ENCODE measurements at places on chromosomes 1 and 21.

DNA sequence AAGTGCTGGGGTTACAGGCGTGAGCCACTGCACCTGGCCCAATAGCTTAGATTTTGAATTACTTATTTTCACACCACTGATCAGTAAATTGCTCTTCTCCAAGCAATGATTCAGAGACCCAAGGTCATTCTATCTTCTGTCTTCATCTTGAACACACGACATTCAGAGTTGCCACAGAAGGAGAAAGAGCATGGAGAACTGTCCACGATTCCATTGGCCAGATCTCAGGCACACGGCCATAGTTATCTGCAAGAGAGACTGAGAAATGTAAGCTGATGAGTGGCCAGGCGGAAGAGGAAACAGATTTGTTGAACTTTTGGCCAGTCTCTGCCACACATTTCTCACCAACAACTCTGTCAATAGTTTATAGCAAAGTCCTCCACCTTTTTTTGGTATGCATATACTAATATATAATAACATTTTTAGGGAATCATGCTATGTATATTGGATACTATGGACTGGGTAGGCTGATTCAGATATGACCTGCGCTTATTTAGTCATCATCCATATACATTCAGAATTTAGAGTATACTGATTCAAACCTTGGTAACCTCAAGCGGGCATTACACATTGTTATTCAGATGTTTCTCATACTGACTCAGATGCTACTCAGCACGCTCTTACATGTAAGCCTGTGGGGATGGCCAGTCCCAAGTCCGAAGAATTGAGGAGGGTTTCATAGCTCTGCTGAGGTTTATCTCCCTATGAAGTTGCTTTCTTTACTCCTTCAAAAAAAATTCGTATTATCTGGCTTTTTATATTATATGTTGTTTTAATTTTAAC, 25.5 kb upstream of the CAP1 start:
- no peak for DNase-seq

DNA sequence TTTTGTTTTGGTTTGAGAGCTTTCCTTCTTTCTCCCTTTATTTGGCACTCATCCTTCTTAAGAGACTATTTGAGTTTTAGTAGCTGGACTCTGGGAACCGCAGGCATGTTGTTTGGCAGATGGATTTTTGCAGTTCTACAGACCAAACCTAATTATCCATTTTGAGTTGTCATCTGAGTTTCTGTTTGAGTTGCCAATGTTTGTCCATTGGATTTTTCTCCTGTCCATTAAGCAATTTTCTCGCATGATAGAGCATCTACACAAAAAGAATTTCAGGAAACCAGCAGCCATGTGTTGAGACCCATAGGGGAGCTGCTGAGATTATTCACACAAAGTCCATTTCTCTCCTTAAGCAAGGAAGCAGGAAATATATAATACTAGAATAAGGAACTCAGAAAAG, 17.2 kb upstream of the CXADR start:
- no peak for DNase-seq

DNA sequence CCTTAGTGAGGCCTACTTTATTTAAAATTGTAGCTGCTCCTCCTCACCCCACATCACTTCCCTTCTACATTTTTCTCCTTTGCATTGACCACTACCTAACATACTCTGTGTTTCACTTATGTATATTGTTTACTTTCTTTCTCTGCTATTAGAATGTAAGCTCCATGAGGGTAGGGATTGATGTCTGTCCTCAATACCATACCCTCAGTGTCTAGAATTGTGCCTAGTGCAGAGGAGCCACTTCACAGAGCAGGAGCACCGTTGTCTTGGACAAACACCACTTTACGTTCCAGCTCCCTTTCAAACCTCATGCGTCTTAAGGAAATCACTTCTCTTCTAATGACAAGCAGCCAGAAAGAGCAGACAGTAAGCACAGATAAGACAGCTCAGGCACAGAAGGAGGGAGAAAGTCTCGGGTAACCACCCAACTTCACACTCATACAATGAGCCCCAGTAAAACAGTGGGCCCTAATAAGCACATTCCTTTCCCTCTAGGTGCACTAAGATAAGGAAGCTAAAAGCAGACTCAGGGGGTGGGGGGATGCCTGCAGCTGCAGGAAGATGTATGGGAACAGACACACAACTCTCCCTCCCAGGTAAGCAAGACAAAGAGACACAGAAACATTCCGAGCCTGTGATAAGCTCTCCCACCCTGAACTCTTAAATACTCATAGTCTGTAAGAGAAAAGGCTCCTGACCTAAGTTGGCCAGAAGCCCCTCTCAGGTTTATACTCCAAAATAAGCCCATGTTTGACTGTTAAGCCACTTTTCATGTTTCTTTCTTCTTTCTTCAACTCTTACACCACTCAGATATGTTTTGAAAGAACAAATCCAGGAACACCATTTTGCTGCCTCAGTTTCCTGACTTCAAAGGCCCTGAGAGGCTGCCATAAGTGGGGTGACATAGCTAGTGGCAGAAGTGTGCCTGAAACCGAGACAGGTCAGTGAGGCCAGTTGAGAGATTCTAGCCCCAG, 7.1 kb upstream of the PLEKHM2 start:
- no peak for DNase-seq

GRCh38 chr1:109263597-109264378, 14.4 kb downstream of the CELSR2 start:
- DNase-seq: peak; percentile 71

DNA sequence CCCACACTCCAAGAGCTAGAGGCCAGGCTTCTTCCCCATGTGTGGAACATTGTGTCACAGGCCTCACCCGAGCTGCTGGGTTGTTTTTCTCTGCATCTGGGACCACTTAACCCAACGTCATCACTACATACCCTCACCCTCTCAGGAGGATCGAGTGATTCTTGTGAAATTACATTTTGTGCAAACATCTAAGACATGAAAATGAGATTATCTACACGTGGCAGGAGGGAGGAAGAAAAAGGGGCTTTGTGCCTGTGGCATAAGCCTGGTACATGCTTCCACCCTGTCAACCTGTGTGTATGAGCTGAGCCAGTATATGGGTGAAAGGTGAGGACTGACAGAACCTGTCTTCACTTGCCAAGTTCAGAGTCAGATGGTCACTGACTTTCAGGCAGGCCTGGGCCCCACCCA, 1.6 kb downstream of the CPT2 start:
- no peak for DNase-seq

DNA sequence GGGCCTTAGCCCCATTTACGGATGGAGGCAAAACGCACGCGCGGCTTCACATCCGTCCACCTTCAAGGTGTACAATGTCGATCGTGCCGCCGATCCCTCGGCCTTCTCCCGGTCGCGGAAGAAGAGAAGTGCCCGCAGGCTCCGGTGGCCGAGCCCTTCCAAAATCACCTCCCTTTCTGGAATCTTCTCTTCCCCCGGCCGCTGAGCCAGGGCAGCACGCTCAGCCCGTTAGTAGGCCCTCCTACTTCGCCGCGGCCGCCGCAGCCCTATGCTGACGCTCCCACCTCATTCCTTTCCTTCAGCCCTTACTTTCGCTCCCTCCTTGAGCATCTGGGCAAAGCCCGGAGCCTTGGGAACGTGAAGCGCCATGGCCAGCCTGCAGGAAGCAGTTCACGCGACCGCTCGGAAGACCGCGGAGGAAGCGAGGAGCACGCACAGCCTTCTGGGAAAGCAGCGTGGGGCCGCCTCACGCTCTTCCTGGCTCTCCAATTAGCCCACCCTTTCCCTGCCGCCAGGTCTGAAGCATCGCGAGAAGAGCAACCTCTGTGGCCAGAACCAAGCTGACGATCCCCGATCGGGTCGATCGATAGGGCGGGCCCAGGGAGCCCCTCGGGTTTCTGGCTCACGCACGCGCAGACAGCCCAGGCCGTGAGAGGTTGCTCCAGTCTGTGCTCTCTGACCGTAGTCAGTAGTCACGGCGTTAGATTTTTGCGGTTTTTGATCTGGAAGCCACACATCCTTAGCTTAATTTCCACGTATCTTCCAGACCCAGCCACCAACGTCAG, at the start of gene CCT8:
Gene CCT8, minus strand, starts transcription at position 427 of the 785 bp plus-strand sequence. Its CDS starts 58 bp downstream, at position 369.
- peak; percentile 99 for DNase-seq

DNA sequence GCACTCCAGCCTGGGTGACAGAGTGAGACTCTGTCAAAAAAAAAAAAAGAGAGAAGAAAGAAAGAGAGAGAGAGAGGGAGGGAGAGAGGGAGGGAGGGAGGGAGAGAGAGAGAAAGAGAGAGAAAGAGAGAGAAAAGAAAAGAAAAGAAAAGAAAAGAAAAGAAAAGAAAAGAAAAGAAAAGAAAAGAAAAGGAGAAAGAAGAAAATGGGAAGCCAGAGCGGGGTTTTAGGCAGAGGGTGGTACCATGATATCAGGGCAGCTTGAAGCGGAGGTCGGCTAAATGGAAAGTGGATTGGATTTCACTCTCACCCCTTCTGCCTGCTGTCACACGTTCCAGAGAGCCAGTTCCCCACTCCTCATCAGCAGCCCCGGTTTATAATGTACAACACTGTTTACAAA, 1.9 kb downstream of the TMCO4 start:
- DNase-seq: no peak

DNA sequence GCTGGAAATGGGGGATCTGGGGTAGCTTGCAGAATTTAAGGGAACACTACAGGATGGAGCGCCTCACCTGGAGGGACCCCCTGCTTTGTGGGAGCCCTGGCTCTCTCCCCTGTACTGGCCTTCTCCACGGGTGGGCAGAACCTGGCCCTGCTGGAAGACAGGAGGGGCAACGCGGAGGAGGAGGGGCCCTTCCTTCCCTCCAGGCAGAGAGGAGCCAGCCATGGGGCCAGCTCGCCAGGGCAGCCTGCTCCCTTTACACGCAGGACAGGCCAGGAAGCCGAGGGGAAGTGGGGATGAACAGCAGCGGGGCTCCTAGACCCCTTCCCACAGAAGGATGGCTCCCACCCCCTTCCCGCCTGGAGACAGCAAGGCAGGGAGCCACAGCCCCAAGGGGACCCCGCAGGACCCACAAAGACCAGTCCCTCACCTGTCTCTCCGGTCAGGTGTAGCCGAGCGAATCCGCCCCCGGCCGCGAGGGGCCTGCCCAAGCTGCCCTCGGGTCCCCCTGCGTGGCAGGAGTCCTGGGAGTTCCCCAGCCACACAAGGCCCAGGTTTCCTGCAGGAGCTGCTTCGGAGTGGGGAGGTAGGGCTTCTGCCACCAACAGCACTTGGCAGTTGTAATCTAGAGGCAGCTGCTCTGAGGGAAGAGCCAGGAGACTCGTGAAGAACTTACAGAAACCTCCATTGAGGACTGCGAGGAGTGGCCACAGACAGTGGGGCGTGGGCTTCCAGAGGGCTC, 1.6 kb upstream of the SLC19A1 start:
- no peak for DNase-seq

DNA sequence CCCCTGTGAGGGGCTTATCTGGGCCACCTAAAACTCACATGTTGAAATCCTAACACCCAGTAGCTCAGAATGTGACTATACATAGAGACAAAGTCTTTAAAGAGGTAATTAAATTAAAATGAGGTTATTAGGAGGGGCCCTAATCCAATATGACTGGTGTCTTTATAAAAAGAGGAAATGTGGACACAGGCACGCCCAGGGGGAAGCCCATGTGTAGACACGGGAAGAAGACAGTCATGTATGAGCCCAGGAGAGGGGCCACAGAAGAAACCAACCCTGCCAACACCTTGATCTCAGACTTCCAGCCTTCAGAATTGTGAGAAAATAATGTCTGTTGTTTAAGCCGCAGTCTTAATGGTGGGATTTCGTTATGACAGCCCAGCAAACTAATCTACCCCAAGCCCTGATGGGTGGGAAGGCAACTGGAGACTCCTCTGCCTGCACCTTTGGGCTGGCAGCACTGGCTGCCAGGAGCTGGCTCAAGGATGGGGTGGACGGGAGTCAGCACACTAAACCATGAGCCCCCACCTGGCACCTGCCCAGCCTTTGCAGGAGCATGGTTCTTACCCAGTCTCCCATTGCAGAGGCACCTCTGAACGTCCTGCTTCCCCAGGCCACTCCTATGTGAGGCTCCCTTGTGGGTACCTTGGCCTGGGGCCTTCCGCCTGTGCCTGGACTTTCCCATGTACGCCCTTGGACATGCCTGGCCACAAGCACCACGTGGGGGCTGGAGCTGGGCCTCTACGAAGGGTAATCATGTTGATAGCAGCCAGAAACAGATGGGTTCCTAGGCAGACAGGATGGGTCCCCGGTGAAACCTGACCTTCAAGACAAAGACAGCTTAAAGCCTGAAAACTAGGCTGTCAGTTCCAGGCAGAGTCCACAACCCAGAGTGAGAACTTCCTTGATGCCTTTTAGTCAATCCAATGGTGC, 57.1 kb upstream of the DMRTB1 start:
- DNase-seq: no peak

- DNase-seq: no peak
These were observed 125.4 kb downstream of the PTPRU start for GRCh38 chr1:29361686-29362085.

- no peak for DNase-seq
These were observed 49.3 kb downstream of the VWA5B1 start for GRCh38 chr1:20339811-20340457.

GRCh38 chr1:41868241-41868998, 50.3 kb downstream of the HIVEP3 start:
- DNase-seq: peak; percentile 10

GRCh38 chr1:28751315-28752060, 14.7 kb downstream of the YTHDF2 start:
- DNase-seq: no peak

DNA sequence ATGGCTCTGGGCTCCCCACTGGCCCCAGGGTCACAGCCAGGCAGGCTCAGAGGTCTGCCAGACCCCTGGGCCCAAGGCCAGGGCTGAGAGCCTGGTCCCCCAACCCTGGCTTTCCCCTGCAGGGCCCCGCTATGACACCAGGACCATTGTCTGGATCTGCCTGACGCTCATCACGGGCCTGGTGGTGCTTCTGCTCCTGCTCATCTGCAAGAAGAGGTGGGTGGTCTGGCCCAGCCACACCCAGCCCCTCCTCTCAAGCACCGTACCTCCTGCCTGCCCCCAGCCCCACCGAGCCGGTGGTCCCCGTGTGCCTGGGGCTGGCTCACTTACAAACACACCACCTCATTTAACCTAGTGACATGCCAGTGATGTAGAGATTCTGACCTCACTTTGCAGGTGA, 31.8 kb downstream of the EPHA8 start:
- no peak for DNase-seq

DNA sequence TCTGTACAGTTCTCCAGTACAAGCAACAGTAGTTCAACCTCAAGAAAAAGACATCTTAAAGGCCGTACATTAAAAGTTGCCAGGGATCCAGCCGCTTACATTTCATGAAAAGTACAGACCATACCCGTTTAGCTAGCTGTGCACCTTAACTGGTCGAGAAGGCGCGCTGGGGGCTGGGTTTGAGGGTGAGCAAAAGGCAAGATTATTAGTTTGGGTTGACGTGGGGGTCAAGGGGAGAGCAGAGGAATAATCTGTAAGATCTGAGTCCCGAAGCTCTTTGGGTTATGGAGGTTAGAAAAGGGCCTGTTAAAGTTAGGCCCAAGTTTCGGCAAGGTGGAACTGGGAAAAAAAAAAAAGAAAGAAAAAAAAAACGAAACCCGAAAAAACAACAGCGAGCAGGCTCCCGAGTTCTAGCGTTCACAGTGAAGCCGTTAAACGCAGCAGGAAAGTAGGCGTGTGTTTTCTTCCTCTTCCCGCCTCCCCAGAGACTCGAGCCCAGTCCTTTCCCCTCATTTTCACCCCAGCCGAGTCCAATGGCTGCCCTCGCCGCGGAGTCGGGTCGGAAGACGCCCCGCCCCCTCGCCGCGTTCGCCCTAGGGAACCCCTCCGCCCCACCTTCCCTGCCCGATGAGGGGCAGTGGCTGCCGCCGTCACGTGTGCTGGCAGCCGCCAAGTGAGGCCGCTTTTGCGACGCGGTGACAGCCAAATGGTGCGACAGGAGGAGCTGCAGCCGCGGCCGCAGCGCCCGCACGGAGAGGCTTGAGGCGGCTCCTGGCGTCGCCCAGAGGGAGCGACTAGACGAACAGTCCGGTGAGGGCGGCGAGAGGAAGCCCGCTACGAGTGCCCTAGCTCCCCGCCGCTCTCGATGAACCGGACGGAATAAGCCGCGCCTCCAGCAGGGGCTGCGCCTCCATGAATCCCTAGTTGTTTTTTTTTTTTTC, at the start of gene PKN2:
Gene PKN2, plus strand, starts transcription at position 733 of the 941 bp plus-strand sequence. CDS start 308 bp downstream, outside the sequence.
- DNase-seq: peak; percentile 97
